ENCODE measurements at places on chromosomes 3 and 15.
A peak's percentile ranks its signal among the peaks of the same experiment; 100 is the strongest.

GRCh38 chr3:192279664-192280063 is 447.7 kb downstream of the FGF12 start:
- no peak for DNase-seq

GRCh38 chr3:194582196-194582905 is 50.9 kb downstream of the TMEM44 start:
- no peak for DNase-seq

DNA sequence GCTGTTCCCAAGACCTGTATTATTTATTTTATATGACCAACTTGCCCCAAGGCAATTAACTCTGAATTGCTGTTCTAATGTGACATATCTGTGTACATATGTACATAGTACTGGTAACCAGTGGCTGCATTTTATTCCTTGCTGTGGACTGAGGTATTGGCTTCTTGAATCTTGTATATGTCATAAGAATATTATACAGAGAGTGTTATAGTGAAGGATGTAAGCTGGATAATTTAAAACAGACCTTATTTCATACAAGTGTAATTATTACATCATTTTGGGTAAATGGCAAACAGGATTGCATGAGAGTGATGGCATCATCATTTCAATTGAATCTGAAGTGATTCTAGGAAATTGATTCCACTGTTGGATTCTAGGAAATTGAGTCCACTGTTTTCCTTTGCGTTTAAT is 32.9 kb downstream of the B3GALNT1 start:
- DNase-seq, result no peak

DNA sequence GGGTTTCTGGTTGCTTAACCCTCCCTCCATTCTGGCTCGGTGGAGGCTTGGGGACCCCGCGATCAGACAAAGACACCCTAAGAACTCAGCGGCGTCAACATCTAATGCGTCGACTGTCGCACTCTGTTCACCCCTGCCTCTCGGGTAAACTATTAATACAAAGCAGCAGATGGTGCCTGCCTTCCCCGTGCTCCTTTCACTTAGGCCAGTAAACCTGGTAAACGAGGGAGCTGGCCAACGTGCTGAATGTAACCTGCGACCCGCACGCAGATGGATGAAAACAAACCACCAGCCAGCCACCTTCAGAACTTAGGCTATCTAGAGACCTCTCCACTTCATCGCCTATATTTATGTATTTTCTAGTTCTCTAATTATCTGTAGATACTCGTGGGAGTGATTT is 848 bp upstream of the CADPS start:
- peak; percentile 62 for DNase-seq

- no peak for DNase-seq
These were observed 646.7 kb downstream of the ROBO2 start for GRCh38 chr3:77686560-77686959.

- no peak for DNase-seq
These were observed 29.0 kb downstream of the RAB27A start for GRCh38 chr15:55260562-55261131.

DNA sequence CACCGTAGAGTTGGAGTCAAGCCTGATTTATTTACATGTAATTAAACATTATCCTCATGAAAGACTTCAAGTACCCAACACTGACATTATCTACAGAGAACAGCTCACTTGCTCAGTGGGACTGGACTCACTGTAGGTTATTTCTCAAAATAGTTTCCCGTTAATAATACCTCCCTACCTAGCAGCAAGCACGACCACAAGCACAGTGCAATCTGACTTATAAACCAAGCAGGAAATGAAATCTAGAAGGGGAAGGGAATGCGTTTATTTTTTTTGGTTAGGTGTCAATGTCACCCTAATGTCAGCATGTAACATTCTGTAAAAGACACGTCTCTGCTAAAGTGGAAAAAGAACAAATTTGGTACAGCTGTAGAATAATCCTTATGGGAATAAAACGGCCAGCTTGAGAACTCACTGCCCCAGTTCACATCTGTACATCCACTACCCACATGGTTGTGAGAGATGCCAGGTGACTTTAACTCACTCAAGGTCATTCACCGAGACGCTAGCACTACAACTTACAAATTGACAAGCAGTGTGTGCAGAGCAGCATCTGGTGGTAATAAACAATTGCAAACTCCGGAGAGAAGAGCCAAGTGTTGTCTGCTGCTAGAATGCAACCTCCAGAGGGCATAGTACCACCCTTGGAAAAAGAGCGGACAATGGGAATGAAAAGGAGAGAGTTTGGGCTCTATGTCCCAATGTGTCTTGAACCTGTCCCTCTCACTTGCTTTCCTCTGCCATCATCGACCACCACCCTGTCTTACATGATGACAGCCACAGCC is 242.5 kb downstream of the CADPS start:
- DNase-seq, result no peak

DNA sequence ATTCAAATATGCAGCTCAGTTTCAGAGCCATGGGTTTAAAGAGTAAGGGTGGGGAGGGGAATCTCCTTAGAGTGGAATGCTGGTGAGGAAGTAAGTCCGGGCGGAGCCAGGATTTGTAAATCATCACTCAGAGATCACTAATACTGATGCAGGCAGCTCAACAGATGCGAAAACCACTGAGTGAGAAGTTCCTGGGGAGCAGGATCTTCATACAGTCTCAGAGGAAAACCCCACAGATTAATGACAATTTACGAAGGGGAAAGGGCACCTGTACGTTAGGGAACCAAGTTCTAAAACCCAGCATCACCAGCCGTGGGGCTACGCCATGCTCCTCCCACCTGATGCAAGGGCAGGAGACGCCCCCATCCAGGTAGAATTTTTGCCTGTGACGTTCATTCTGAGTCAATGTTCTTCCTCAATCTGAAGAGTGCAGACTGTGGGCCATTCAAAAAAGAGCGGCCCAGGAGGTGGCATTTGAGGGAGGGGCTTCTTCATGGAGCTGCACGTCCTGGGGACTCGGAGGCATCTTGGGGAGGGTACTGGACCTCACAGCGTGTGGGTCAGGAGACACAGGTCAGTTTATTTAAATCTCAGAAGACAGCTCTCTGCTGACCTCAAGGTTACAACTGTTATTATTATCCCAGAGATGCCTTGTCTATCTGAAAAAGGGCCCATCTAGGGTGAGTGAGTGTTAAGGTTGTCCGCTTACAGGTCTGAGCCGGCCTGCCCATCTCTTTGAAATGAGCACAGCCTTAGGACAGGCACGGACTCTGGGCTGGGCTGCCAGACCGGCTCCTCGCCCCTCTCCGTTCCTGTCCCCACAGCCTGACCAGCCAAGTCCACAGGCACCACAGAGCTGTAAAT is 228.0 kb downstream of the XXYLT1 start:
- no peak for DNase-seq

- no peak for DNase-seq
These were observed 53.7 kb downstream of the PCSK6 start for GRCh38 chr15:101435761-101436160.
